ENCODE measurements at places on chromosomes 11 and 22.

- peak; percentile 80 for DNase-seq
These were observed 1.0 kb downstream of the POU2AF3 start for GRCh38 chr11:111299101-111300026.

GRCh38 chr11:76617553-76618265, 52.8 kb downstream of the LRRC32 start:
- DNase-seq, result no peak

- DNase-seq, result no peak
These were observed 27.7 kb downstream of the FAM227A start for GRCh38 chr22:38628444-38628843.

DNA sequence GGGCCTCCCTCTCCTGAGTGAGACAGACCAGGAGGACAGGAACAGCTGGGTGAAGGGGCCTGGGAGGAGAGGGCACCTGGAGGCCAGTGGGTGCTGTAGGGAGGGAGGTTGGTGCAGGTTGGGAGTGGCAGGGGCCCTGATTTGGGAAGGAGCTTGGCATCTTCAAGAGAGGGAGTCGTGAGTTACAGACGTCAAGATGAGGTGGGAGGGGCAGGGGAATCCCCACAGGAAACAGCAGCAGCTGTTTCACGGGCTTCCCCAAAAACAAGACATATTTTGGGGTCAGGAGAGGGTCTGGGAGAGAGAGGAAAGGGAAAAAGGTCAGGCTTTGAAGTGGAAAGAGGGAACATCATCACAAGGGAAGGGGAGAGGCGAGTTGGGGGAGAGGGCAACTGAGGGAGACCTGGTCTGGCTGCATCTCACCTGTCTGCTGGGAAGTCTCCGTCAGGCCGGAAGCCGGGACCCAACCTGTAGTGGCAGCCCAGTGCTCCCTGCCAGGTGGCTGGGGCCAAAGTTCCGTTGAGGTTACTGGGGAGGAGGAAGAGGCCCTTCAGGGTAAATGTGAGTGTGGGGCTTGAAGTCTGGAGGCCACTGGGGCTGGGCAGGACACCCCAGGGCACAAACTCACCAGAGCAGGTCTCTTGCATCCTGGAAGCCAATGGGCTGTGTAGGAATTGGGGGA, 4.4 kb downstream of the NAALADL1 start:
- DNase-seq, result no peak

All from mucosa of descending colon (tissue), 3 donors.